ENCODE measurements at places on chromosomes 2 and 18. TPM values are rescaled to one million over a fixed set of nuclear protein-coding genes. Genes with fewer than 3 reads are reported as not detected.

Gene RPRD1A
- total RNA-seq = 198 TPM

Gene KLHL41
- total RNA-seq = 0.31 TPM

Gene RETSAT
- 13.3 TPM for total RNA-seq

Gene AMER3
- total RNA-seq = not detected

Gene TRIM54
- total RNA-seq = not detected

Gene DOCK10
- total RNA-seq = 1.5 TPM

Gene VWC2L
- not detected for total RNA-seq

Gene DYNC2LI1
- total RNA-seq = 37.6 TPM

Gene IL36B
- total RNA-seq = not detected

Gene CD8B
- not detected for total RNA-seq

Gene ANKRD62
- 0.15 TPM for total RNA-seq

Gene ELOA2
- not detected for total RNA-seq

Gene RNF152
- total RNA-seq = 23.0 TPM

Gene NETO1
- 0.71 TPM for total RNA-seq

Gene TIA1
- total RNA-seq = 348 TPM

Gene LYPD6B
- total RNA-seq = not detected

Gene VIL1
- not detected for total RNA-seq

Gene FHOD3
- total RNA-seq = 69.7 TPM

Gene DTNA
- total RNA-seq = 15.0 TPM

Gene ABCG8
- total RNA-seq = not detected

Gene FN1
- total RNA-seq = 52.0 TPM

Gene CYTIP
- 0.54 TPM for total RNA-seq

Gene MTLN
- total RNA-seq = 9.9 TPM
